Naive thymus-derived CD4-positive, alpha-beta T cell (primary cell): ENCODE measurements at places on chromosomes 16 and 17. TPM values are rescaled to one million over a fixed set of nuclear protein-coding genes. Genes with fewer than 3 reads are reported as not detected.

TOP2A gene
- 1.2 TPM for total RNA-seq

GPR179 gene
- total RNA-seq, result not detected

CCL16 gene
- total RNA-seq, result not detected

MYH13 gene
- not detected for total RNA-seq

DNAAF8 gene
- total RNA-seq, result 0.57 TPM

HSF5 gene
- 3.2 TPM for total RNA-seq

ITGB4 gene
- 0.77 and 1.1 TPM in 2 replicates for total RNA-seq
